ENCODE measurements at places on chromosomes 6 and 20.

DNA sequence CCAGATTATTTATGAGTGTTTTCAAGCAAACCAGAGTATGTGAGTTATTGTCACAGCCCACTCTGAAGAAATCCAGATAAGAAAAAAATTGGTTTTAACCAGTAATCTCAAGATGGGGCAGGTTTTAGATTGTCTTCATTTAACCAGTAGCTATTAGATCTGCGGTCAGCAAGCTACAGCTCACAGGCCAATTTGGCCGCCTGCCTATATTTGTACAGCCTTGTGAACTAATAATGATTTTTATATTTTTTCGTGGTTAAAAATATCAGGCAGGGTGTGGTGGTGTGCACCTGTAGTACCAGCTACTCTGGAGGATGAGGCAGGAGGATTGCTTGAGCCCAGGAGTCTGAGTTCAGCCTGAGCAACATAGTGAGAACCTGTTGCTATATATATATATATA lies 5.0 kb downstream of the FAM209B start:
- DNase-seq, result no peak

- no peak for DNase-seq
Measured at GRCh38 chr20:46901638-46902037, 7.0 kb downstream of the EYA2 start.

DNA sequence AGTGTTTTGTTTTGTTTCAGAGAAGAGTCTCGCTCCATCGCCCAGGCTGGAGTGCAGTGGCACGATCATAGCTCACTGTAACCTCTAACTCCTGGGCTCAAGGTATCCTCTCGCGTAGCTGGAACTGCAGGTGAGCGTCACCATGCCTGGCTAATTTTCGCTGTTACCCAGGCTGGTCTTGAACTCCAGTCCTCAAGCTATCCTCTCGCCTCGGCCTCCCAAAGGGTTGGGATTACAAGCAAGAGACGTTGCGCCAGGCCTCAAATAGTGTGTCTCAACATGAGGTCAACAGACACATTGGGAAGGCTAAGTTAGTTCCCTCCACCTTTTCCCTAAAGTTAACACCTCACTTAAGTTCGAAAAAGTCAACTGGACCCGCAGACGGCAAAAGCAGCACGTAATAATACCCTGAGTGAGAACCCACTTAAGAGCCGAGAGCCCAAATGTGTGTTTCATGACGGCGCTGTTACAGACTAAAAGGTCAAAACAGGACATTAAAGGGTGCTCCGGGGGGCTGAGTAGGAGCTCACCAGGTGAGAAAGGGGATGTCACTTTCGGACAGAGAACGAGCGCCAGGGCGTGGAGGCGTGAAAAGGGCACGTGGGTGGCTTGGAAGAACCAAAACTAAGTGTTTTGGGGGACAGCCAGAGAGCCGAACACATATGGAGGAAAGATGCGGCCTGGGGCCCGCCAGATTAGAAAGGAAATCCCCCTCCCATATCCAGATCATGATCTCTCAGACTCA lies 499 bp downstream of the TTI1 start:
- no peak for DNase-seq

GRCh38 chr6:11702089-11702488 lies 76.5 kb downstream of the ADTRP start:
- DNase-seq, result no peak

GRCh38 chr20:64265201-64265600 lies 9.7 kb downstream of the PCMTD2 start:
- no peak for DNase-seq

- DNase-seq, result no peak
Measured at GRCh38 chr6:138833816-138834539, 38.1 kb downstream of the ECT2L start.

- DNase-seq, result no peak
Measured at GRCh38 chr6:18463429-18463828, 76.3 kb downstream of the RNF144B start.

All from hepatic stellate cell (primary cell).